ENCODE measurements at places on chromosomes 6 and 20.

DNA sequence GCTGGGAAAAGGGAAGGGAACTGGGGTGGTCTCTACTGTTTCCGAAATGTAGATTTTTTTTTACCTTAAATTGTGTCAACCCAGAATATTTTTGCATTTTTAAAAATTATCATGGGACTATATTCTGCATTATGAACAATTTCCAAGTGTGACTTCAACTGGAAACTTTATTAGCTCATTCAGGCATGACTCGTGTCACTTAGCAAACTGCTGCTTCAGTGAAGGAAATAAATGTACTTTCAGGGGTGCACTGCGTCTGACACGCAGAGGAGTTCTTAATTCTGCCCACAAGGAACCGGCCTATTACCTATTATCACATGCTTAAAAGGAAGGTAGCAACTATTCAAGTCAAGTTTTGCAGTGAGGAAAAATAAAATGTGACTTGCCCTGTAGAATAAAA, 291.3 kb upstream of the PRDM1 start:
- no peak for DNase-seq

- no peak for DNase-seq
Observed at GRCh38 chr20:316316-317068, 8.9 kb upstream of the SOX12 start.

- no peak for DNase-seq
Observed at GRCh38 chr6:134429861-134430380, 112.0 kb upstream of the SGK1 start.

- no peak for DNase-seq
Observed at GRCh38 chr20:52213995-52214394, 22.4 kb upstream of the ZFP64 start.

GRCh38 chr6:69343851-69344250, 453.0 kb downstream of the LMBRD1 start:
- no peak for DNase-seq

DNA sequence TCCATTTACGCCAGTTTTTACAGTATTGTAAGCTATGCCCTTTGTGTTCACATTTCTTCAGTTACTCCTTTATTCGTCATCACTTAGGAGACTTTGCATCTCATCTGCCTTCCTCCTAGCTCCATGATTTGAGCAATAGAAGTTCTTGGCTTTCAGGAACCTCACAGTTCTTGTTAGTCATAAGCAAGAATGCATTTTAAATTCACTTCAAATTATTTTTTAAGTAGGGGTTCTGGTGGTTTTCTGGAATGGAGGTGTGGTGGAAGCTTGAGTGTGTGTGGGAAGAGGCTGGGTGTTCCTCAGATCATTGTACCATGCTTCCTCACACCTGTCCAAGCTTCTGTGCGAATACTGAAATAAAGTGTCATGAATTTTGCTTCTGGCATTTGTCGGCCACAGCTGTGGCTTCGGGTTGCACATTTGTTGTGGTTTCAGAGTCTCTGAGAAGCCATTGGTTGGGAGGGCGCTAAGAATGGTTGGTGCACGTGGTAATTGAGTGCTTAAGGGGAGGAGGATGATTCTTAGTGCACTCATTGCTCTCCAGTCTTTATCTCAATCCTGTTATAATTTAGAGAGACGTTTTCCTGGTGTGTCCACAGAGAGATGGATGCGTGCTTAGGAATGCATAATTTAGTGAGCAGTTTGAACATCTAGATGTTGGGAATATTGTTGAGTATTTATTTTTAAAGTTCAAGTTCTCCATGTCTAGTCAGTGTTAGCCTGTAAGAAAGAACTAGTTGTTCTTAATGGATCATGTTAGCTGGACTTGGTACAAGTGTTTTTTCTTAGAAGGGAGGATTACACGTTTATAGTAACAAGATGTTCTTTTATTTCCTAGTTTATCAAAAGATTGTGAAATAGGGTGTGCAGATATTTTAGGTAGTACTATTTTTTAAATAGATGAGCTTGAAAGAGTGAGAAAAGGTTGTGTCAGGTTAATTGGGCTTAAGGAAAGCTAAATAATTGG, 31.9 kb downstream of the FOXO3 start:
- DNase-seq = peak; percentile 9

DNA sequence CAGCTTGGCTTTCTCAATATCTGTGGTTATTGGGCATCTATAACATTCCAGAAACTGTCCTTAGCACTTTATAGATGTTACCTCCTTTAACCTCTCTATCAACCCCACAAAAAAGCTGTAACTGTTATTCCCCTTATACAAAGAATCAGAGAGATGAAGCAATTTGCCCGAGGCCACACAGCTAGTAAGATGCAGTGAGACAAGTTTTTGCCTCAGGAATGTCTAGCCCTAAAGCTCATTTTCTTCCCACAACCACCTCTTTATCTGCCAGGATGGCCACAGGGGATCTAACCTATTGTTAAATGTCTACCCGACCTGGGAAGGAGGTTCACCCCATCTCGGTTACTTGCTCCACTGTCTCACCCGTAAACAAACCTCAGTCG, 31.9 kb upstream of the TCP11 start:
- DNase-seq = no peak

GRCh38 chr6:5956939-5957338, 49.8 kb downstream of the NRN1 start:
- no peak for DNase-seq

- DNase-seq = no peak
Observed at GRCh38 chr6:2578767-2579166, 172.0 kb downstream of the MYLK4 start.

DNA sequence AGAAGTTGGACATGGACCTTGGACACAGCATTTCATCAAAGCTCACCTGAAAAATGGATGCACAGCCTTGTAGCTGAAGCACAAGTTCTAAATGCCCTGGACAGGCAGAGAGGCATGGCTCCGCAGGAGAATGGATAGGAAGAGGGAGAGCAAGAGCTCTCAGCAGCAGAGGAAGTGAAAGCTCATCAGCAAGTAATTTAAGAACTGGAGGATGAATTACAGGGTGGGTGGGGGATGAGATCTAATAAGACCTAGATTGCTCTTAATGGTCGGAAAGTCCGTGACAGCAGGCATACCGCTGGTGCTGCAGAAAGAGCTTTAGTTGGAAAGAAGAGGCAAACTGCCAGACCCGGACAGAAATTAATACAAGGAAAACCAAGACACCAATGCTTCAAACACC, 37.3 kb upstream of the SAYSD1 start:
- DNase-seq = no peak

- peak; percentile 63 for DNase-seq
Observed at GRCh38 chr20:31260326-31260932, 3.0 kb downstream of the DEFB115 start.

DNA sequence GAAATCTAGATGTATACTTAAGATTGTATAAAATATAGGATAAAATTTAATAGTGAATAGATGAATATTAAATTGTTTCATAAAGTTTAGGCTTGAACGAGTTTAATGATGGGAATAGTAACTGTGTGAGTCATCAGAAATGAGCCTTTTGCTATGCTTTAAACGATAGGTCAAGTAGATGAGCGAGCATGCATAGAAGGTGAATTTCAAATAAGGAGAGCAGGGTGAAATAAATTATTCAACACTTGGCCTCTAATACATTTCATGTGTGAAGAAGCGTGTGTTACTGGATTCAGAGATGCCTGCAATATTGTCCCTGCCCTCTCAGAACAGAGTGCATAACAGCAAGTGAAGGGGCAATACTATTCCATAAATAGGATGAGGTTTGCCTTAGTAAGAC, 74.4 kb upstream of the EYA4 start:
- no peak for DNase-seq

GRCh38 chr20:52622081-52622480, 350.1 kb upstream of the TSHZ2 start:
- peak; percentile 40 for DNase-seq

DNA sequence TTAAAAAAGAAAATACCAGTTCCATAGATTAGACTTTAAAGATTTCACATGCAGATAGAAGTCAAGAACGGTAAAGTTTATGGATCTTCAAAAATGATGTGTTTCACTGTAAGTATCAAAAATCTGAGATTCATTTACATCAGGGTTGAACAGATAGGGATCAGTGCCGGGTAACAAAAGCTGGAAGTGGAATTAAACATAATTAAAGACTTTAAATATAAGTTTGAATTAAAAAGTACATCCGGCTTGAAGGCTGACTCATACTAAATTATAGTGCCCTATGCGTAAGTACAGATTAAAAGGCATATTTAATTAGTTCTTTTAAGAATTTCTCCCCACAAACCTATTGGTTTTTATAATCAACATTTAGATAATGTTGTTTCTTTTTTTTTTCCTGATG, 312.7 kb downstream of the PRL start:
- no peak for DNase-seq

DNA sequence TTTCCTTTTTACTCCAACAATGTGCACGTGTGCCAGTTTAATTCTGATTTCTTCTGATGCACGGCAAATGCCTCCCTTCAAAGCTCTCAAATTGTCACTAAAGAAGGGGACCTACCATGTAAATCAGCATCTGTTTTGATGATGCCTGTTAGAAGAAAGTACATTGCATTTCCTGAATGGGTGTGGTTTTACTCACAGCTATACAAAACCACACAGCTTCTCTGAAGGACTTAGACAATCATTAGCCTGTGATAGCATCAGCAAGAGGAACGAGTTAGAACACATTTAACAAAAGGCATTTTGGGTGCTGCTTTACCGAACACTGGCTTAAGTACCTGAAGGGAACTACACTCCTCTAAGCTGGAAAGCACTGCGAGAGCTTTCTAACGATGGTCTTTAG, 109.4 kb downstream of the ATXN1 start:
- DNase-seq = no peak

- no peak for DNase-seq
Observed at GRCh38 chr20:50449738-50450492, 60.3 kb upstream of the PTPN1 start.

- DNase-seq = no peak
Observed at GRCh38 chr6:82257088-82257774, 9.7 kb upstream of the IBTK start.

DNA sequence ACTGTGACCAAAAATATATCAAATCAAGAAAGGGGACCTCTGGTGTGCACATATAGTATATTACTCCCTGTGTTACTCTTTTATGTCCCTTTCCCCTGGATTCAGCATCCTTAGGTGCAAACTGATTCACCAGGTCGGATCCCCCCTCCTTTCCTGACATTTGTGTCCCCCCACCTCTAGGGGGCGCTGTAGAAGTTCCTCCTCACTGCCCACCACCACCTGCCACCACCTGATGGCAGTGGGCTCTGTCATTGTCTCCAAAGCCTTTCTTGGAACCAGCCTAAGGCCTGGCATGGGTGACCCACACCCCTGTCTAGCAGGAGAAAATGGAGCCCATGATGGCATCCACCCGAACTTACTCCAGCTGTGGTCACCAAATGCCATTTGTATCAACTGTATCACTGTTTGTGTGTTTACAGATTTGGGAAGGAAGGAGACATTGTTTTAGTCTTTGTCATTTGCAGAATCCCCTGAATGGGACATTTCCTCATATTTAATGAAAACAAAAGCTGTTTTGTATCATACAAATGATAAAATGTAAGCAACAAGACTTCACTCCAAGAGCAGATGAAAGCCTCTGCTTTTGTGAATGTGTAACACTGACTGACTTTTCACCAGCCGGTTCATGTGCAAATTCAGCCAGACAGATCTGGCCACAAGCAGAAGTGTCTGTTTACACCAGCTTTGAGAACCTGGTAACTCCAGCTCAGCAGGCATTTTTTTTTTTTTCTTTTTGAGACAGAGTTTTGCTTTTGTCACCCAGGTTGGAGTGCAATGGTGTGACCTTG, 66.2 kb downstream of the ARMC2 start:
- peak; percentile 30 for DNase-seq

- no peak for DNase-seq
Observed at GRCh38 chr6:41475164-41475563, 71.0 kb upstream of the FOXP4 start.

DNA sequence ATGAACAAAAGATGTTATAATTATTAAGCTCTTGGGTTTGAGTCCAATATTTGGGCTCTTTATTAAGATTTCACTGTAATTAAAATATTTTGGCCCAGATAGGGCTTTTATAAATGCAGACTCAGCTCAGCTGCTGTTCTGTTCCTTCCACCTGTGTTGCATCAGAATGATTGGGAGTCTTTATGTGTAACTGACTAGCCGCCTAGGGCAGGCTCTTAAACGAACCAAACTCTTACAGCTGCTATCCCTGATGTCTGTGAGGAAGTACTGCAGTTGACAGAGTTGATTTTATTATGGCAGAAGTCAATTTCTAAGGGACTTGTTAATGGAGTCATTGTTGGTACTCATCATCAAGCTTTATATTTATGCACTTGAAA, 144.7 kb downstream of the MYO6 start:
- no peak for DNase-seq

DNA sequence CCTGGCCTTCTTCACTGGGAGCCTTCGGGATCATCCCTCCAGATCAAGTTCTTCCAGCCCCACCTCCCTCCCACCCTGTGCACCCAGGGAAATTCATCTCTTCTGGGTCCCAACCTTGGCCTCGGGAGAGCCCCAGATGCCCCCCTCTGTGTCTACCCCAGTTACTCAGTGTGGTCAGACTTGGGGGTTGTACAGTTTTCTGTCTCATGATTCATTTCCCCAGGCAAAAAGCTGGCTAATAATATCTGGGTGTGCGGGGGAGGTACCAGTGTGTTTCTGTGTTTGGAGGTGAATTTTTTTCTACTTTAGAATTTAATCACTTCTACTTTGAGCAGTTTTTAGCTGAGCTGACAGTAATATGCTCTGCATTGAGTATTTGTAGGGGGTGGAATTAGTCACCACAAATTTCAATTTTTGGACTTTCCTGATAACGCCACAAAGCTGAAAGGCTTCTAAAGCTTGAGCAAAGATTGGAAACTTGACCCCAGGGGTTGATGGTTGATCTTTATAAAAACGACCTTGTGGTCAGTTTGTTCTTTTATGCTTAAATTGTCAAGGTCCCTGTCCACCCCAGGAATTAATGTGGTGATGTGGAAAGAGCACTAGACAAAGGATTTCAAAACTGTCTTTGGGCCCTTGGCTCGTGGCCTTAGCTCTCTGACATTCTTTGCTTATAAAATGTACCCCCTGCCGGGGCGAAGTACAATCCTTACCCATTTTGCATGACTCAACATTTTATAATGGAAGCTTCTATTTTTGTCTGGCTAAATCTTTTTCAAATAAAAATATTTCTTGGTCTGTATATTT, 284.7 kb upstream of the TAB2 start:
- DNase-seq = peak; percentile 44

- DNase-seq = no peak
Observed at GRCh38 chr6:40900791-40901190, 138.2 kb downstream of the UNC5CL start.

- DNase-seq = no peak
Observed at GRCh38 chr20:23034721-23035671, at the start of gene SSTR4. TSS of gene SSTR4 (plus strand) at chr20:23035312. CDS start at chr20:23035484, 172 bp downstream.

- DNase-seq = no peak
Observed at GRCh38 chr20:38935285-38935684, 9.1 kb downstream of the FAM83D start.

All from urothelium cell line (cell line).